T-helper 9 cell (primary cell): ENCODE measurements at places on chromosomes 2 and 18.

DNA sequence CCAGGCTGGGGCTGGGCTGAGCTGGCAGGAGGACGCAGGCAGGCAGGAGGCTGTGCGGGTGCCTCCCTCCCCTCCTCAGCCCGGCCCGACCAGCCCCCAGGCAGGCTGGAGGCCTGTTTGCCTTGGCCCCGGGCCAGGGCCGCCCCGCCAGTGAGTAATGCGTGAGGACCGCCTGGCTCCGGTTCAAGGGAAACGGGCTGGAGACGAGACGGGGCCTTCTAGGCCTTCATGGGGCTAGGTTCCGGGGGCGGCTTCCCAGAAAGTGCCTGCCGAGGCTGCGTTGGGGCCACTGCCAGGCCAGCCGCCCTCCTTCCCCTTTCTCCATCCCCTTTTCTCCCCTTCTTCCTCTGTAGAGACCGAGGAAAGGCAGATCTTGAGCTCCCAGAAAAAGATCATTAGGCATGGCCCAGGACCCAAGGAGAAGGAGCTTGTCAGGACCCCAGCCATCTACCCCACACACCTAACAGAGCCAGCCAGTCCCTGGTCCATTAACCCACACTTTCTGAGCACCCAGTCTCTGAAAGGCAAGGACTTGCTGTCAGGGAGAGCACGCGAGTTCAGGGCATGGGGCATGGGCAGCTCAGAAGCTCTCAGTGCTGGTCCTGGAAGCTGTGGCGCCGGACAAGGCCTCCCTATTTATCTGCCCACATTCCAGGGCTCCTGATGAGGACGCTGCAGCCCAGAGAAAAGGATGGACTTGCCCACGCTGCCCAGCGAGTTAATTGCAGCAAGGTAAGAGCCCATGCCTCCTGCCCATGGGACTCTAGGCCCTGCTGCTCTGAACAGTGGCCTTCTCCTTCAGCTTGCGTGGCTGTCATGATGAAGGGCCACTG lies 48.5 kb downstream of the SMAD7 start:
- no peak for DNase-seq

DNA sequence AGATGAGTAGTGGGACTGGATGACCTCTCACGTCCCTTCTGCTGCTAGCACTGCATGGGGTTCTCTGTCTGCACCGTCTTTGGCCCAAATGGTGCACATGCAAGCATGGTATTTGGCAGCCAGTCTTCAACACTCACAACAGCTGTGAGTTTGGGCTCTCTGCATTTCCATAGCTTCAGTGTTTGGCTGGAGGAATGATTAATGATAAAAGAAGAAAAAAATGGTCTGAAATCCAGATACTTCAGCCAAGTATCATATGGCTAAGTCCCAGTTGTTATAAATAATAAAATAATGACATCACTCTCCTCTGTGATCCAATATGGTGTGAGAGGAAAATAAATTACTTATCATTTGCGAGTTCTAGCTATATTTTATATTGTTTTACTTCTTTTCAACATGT lies 173.3 kb downstream of the DCDC2C start:
- no peak for DNase-seq

GRCh38 chr2:101047075-101047766 lies 45.1 kb downstream of the RPL31 start:
- DNase-seq, result no peak

GRCh38 chr2:65367524-65367923 lies 64.9 kb downstream of the SPRED2 start:
- no peak for DNase-seq
